ENCODE measurements at places on chromosomes 1 and 21.
A peak's percentile ranks its signal among the peaks of the same experiment; 100 is the strongest.

DNA sequence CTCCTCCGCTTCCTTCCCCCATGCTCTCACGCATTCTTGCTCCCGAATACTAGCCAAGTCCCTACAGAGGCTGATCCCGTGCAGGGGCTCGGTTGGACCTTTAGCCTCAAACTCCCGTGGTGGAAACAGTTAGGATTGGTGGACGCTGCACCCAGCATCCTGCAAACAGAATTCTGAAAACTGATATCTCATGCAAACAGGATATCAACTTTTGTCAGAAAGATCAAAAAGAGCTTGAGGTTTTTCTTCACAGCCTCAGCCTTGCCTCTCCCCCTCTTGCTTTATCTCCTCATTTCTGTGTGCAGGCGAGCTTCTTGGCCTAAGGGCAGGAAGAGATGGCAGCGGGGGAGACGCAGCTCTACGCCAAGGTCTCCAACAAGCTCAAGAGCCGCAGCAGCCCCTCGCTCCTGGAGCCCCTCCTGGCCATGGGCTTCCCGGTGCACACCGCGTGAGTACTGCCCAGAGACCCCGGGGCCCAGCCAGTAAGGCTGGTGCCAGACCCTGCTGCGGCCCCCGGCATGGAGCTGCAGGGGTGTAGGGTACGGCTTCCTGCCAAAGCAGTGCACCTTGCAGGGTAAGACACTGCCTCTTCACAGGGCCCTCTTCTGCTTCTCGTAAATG is at the start of gene UBASH3A:
Gene UBASH3A, plus strand, starts transcription at position 292 of the 621 bp plus-strand sequence. Its CDS starts 44 bp downstream, at position 336.
- DNase-seq, result peak; percentile 61

- DNase-seq, result no peak
Measured at GRCh38 chr1:90824551-90824950, 107.4 kb upstream of the BARHL2 start.

DNA sequence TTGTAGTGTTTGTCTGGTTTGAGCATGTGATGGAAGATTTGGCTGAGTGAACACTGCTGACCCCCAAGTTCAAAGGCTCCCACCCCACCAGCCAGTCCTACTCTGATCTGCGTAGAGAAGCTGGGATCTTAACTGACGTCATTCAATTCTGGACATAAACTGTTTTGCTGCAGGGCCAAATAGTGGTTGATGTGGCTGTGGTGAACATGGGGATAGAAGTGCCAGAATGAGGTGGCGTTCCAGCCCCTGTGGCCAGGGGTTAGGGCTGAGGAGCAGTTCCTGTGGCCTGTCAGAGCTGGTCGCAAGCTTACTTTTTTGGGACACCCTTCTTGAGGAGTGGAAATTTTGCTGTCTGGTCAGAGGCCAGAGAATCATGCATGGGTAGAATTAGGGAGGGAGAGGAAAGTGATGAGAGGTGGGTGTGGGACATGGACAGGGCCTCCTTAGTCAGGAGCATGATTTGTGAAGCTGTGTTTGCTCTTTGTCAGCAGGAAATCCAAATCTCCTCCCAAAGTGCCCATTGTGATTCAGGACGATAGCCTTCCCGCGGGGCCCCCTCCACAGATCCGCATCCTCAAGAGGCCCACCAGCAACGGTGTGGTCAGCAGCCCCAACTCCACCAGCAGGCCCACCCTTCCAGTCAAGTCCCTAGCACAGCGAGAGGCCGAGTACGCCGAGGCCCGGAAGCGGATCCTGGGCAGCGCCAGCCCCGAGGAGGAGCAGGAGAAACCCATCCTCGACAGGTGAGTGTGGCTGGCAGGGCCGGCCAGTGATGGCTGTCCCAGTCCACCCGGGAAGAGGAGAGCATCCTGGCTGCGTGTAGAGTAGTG is 25.9 kb downstream of the SZRD1 start:
- DNase-seq, result no peak

GRCh38 chr1:32863881-32864245 is 6.8 kb downstream of the FNDC5 start:
- no peak for DNase-seq

GRCh38 chr1:8441426-8441825 is 123.5 kb downstream of the SLC45A1 start:
- DNase-seq, result no peak

- DNase-seq, result no peak
Measured at GRCh38 chr1:77768006-77768405, 8.4 kb upstream of the USP33 start.

DNA sequence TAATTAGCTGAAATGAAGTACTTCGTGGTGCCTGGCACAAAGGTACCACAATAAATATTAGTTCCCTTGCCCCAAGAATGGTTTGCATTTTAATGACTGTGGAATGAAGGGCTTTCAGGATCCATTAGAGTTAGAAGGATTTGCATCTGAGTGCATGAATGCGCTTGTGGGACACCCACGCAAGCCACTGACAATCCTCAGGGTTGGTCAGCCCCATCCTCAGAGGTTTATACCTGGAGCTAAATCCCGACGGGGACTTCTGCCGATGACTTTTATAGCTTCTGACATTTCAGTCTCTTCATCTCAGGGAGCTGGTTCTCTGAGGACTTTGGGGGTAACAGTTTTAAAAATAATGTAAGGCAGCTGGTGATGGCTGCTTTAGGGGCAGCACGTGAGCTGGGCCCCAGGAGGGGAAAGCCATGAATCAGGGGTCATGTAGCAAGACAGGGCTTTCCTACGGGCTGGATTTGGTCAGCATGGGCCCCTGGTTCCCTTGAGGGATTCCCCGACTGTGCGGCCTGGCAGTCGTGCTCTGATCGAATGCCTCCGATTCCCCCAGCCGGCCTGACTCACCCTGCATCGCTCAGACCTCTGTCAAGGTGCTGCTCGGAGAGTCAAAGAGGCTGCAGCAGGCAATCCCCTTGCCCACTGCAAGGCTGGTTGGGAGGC is 20.8 kb upstream of the IL10 start:
- DNase-seq, result no peak

DNA sequence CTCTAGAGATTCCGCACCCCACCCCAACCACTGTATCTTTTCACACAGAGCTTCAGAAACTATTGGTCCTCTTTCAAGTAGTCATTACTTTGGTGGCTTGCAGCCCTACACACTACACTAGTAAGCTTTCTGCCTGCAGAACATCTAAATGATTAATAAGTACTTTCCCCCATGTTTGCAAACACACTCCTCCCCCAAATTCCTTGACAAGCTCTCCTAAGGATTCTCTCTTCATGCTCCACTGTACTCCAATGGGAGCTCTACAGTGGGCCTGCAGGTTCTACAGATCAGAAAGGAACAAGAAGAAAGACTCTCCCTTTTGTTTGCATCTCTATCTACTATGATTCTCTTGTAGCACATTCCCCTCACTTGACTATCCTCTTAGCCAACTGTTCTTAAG is 16.3 kb upstream of the NUF2 start:
- DNase-seq, result no peak

- DNase-seq, result no peak
Measured at GRCh38 chr21:33942426-33942825, 26.8 kb upstream of the ATP5PO start.

DNA sequence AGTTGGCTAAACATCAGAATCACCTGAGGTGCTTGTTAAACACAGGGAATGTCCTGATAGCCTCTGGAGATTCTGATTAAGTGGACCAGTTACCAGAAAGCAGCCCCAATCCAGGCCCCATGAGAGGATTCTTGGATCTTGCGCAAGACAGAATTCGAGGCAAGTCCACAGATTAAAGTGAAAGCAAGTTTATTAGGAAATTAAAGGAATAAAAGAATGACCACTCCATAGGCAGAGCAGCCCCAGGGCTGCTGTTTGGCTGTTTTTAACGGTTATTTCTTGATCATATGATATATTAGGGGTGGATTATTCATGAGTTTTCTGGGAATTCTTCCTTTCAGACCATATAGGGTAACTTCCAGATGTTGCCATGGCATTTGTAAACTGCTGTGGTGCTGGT is 176.2 kb downstream of the ROR1 start:
- DNase-seq, result no peak

DNA sequence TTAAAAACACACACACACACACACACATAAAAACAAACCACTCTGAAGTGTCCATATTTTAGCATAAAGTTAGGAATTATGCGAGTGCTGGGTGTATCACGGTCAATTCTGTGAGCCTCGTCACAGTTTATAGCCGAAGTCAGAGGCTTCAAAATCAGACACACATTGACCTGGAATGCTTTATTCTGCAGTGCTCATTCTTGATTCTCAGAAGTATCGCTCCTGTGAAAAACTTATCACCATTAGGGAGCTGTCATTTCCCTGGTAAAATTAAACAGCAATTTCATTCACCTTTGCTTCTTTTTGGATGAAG is 8.7 kb upstream of the IRF2BP2 start:
- DNase-seq, result no peak

DNA sequence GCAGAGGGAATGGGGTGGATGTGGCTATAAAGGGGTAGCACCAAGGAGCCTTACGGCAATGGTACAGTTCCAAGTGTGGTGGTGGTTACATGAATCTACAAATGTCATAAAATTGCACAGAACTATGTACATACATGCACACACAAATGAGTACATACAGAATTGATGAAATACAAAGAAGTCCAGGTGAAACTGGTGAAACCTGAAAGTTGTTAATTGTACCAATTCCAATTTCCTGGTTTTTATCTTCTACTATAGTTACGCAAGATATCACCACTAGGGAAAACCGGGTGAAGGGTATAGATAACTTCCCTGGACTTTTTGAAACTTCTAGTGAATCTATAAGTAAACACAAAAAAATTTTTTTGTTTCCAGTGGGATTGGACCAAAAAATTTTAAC is 18.9 kb downstream of the HSF2BP start:
- no peak for DNase-seq

- DNase-seq, result no peak
Measured at GRCh38 chr1:232579958-232580941, 49.7 kb downstream of the SIPA1L2 start.

DNA sequence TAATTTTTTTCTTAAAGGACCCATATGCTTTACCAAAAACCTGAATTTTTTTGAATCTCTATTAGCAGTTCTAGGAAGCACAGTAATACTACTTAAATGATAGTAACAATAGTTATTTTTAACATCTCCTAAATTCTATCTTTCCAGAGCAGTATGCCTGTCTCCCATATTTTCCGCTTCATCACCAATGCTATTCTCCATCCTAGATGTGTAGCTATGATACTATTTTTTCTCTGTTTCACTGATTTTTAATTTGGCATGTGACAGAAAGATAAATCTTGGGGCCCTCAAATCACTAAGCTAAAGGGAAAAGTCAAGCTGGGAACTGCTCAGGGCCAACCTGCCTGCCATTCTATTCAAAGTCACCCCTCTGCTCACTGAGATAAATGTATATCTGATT is 102.3 kb upstream of the HMCN1 start:
- DNase-seq, result no peak

DNA sequence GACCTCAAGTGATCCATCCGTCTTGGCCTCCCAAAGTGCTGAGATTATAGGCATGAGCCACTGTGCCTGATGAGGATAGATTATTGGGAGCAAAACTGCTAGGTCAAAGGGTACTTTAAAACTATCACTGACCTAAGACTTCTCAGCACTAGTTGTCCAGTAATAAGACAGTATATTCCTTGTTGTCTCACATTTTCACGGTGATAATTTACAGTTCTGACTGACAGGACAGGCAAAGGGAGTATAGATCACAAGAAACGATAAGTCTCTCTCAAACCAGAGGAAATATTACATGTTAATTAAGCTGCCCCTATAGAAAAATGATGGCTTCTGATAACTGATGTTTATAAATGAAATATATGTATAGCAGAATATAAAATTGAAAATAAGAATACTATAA is 3.7 kb downstream of the MRPS14 start:
- DNase-seq, result no peak

GRCh38 chr1:39936724-39937491 is 18.0 kb upstream of the MFSD2A start:
- no peak for DNase-seq

GRCh38 chr1:6003568-6004411 is 11.6 kb upstream of the NPHP4 start:
- DNase-seq, result peak; percentile 10

DNA sequence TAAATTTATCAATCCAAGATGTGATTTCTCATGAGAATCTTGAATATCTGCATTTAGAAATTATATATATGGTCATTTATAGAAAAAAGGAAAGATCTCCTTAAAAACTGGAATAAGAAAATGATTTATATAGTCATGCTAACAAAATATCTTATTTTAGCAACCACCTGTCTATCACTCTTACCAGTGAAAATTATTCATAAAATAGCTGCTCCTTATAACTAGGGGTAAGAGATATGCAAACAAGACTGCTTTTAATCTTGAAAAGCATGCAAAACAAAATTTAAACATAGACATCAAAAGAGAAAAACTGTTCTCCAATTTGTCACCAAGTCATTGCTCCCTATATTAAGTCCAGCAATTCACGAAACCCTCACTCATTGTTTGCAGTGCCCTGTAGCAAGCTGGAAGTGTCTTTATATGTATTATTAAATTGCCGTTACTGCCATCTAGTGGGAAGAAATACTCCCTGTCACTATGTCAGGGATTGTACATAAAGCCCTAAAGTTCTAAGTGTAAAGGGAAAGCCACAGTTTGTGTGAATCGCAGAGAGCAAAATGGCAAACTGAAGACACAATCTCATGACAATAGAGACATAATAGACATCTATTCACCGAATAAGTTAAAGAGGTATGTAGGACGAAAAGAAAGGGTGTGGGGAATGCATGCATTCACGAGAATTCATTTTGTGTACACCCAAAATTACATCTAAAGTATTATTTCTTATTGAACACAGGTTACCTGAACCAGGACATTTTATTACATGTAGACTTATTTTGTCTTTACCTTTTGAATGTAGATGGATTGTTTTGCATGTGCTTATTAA is 600.5 kb downstream of the USP25 start:
- DNase-seq, result no peak

- DNase-seq, result peak; percentile 63
Measured at GRCh38 chr1:2236695-2237677, 8.9 kb downstream of the SKI start.

DNA sequence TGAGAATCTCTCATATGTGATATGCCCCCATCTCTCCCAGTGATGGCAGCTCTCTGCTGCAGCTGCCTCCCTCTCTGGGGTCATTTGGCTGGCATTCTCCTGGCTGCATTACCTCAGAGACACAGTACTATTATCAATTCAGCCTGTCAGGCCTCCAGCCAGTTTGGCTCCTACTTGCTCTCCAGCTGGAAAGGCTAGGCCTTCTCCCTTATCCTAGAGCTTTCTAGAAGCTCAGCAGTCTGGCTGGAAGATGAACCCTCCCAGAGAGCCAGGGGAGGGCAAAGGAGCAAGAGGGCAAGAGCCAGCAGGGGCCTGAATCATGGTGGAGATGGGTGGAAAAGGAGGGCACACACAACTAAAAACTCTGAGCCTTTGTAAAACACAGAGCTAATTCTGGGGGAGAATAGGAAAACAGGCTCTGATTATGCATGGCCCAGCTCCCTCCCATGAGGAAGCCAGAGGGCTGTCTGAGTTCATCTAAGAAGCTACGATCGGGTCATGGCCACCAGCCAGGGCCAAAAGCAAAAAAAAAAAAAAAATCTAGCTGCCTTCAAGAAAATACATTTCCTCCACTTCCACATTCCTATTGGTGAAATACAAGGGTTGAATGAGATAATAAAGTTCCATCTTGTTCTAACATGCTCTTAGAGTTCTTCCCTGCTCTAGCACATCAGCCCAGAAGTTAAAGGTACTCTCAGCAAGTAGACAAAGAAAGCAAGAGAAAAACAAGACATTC is 8.8 kb downstream of the LAMB3 start:
- no peak for DNase-seq

- DNase-seq, result no peak
Measured at GRCh38 chr1:180695282-180695681, 63.5 kb downstream of the XPR1 start.

GRCh38 chr1:210882414-210883221 is 251.3 kb downstream of the KCNH1 start:
- no peak for DNase-seq

GRCh38 chr1:107016376-107016978 is 40.0 kb upstream of the PRMT6 start:
- DNase-seq, result no peak
